ELF-1 (cell line): ENCODE measurements at places on chromosomes 3 and 15.

- peak; percentile 69 for DNase-seq
These were observed 885 bp downstream of the CDV3 start for GRCh38 chr3:133574260-133574881.

GRCh38 chr15:26531489-26531888, 241.4 kb downstream of the GABRB3 start:
- DNase-seq: peak; percentile 79

GRCh38 chr15:89441295-89441812, 55.0 kb downstream of the RHCG start:
- no peak for DNase-seq

DNA sequence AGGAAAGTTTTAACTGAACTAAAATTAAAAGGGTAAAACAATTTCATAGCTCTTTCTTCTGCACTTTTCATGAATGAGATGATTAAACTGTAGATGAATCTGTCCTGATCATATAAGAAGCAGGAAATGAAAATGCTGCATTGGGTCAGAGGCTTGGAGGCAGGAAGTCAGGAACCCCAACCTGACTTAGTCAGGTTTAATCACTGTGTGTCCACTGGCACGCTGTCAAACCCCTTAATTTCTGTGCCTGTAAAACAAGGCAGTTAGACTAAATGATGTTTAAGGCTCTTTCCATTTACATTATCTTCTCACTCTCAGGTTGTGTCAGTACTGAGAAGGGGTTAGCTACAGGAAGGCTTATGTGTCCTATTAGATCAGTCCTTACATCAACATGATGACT, 193.3 kb upstream of the TTC14 start:
- DNase-seq: no peak

- peak; percentile 77 for DNase-seq
These were observed 273.3 kb downstream of the NSUN3 start for GRCh38 chr3:94336046-94336753.

DNA sequence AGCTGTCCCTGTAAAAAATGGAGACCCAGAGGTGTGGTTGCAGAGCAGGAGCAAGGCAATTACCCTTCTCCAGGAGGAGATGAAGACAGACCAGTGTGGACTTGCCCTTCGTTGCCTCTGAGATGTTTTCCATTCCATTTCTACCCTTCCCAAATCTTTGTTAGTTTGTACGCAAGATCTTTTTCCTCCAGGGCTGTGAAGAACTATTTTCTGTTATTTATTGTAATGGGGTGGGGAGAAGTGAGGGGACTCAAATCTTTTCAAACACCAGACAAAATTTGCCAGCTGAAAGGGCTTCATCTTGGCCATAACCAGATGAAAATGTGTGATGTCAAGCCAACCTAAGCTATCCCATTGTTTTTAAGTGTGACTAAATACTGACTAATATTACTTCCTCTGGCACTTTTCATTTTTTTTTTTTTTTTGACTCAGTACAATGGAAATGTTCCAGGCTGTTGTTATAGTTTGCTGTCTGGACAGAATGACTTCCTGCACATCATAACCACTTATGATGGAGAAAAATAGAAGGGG, 271.3 kb upstream of the TPRG1 start:
- no peak for DNase-seq

DNA sequence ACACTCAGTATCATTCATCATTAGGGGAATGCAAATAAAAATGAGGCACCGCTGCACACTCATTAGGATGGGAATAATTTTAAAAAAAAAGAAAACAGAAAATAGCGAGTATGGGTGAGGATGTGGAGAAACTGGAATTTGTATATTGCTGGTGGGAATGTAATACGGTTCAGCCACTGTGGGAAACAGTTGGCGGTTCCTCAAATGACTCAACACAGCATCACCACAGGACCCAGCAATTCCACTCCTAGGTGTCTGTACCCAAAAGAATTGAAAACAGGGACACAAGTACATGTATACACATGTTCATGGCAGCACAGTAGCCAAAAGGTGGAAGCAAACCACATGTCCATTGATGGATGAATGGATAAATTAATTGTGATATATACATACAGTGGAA, 35.2 kb upstream of the RFTN1 start:
- DNase-seq: no peak

- no peak for DNase-seq
These were observed 82.0 kb upstream of the EPHB3 start for GRCh38 chr3:184479426-184480126.

GRCh38 chr15:74664028-74664616, 31.7 kb downstream of the EDC3 start:
- no peak for DNase-seq

DNA sequence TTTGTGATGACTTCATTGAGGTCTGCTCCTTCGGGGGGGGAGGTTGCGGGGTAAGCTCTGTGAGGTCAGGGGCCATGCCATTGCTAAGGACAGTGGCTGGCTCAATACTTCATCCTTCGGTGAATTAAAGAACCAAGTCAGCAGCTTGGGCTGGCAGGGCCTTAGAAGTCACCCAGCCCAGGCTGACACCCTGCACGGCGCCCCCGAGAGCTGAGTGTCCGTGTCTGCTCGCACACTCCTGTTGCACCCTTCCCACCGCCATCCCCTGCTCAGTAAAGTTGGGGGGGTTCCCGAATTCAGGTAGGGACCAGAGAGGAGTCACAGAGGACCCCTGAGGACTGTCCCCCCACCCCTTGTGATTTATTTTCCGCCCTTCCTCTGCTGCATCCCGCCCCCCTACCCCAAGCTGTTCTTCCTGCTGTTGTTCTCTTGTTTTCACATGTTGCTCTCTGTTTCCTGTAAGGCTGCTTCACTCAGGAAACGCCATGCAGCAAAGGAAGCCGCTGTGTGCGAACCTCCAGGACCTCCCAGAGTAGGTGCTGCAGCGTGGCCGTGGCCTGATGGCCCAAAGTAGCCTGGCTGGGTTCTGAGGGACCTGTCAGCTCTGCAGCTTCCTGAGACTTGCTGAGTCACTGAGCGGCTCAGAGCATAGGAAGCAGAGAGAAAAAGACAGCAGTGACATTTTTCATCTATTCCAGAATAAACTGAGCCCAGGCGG, 14.4 kb downstream of the EFCC1 start:
- DNase-seq: no peak

- DNase-seq: no peak
These were observed 68.2 kb downstream of the CD200R1L start for GRCh38 chr3:112778353-112778948.

GRCh38 chr15:71275098-71275497, 159.8 kb downstream of the THSD4 start:
- DNase-seq: peak; percentile 54

DNA sequence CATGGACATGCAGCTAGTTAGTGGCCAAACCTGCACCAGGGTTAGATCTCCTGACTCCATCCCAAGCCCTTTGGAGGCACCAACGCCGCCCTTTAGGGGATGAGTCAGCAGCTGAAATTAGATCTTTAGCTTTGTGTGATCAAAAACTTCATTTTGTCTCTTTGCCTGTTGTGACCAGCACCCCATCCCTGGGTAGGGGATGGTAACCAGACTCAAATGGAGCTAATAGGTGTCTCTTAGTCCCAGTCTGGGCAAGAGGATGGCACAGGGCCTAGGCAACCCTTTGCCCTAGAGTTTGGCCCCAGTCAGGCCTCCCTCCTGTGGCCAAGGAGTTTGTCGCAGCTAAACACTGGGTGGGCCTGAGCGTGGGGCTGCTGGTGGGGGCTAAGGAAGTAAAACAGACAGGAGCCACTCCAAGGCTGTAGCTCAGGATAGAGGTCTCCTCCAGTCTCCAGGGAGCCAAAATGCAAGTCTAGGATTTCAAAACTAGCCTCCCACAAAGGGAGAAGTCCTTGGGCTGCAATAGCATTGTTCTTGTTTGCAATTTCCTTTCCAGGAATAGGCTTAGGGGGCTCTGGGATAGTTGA, 105.1 kb downstream of the CPN2 start:
- no peak for DNase-seq

GRCh38 chr15:81534124-81534523, 160.1 kb upstream of the TMC3 start:
- DNase-seq: no peak

DNA sequence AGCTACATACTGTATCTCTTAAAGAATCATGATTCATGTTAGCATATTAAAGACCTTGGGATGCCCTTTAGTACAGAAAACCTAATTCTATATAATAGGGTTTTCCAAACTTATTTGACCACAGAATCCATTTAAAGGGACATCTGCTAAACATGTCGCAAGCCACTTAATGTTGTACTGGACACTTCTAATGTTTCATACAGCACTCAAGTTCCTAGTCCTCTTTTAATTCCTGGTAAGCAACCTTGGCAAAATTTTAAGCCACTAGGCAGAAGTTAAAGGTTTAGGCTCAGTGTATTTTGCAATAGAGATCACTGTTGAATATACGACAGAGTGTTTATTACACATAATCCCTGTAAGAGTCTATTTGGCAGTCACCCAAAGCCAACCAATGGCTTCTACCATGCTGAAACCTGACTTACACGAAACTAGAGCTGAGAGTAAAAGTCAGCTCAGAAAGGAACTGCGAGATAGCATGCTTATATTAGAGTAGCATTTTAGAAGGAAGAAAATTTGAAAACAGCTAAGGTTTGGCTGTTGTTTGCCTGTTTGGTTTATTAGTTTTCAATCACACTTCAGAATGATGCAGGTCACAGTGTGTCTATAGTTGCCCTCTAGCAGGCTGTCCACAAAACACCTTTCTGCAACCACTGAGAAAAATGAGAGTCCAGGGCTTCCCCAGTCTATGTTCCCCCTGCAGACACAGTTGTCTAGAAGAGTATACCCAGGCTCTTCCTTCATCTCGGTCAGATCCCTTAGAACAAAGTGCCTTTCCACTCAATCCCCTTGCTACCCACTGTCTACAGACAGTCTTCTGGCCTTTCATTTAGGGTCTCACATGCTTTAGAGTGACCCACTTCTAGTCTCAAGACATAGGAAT, 104.4 kb downstream of the FMN1 start:
- DNase-seq: no peak

DNA sequence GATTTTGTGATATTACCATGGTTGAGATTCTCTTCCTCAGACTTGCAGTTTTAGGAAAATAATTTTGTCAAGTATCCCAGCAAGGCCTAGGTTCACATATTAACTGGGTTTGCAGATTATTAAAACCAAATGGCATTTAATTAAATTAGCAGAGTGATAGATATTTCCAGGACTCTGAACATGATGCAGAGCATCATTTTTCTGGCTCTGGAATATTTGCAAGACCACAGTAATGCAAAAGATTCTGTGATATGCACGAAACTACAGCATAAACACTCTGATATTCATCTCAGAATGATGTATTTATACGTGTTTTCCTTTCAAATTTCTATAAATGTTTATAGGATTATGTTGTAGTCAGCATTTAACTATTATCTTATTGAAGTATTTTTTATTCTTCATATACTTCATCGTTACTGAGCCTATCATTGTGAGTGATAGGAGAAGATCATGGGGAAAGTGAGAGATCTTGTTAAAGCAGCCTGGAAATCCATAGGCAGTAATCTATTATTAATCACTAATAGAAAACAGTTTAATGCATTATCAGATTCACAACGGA, 1245.6 kb downstream of the OTOL1 start:
- no peak for DNase-seq

DNA sequence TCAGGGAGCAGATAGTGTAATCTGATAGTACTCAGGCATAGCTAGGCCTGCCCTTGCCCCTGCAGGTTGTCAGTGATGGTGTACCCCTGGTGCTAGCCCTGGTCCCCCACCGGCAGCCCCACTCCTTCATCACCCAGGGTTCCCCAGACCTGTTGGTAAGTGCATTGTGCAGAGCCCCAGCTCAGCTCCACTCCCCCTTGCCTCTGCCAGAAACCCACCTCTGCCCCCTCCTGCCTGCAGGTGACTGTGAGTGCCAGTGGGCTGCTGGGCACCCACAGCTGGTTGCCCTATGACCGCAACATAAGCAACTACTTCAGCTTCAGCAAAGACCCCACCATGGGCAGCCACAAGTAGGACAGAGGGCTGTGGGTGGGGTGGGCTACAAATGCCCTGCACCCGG, 27.5 kb downstream of the NBEAL2 start:
- DNase-seq: no peak

DNA sequence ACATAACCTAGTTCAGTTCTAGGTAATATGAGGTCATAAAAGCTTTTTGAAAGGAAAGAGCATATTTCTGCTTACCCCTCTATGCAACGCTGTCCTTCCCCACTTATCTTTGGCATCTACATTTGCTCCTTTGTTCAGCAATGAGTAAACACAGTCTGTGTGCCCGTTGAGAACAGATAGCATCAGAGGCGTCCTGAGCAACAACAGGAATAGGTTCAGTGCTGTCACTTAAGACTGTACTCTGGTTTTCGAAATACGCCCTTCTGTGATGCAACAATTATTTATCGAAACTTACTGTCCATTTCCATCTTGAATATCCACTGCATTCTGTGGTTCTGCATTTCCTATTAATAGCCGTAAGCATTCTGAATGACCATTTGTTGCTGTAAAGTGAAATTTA, 84.4 kb downstream of the BTD start:
- DNase-seq: peak; percentile 7

DNA sequence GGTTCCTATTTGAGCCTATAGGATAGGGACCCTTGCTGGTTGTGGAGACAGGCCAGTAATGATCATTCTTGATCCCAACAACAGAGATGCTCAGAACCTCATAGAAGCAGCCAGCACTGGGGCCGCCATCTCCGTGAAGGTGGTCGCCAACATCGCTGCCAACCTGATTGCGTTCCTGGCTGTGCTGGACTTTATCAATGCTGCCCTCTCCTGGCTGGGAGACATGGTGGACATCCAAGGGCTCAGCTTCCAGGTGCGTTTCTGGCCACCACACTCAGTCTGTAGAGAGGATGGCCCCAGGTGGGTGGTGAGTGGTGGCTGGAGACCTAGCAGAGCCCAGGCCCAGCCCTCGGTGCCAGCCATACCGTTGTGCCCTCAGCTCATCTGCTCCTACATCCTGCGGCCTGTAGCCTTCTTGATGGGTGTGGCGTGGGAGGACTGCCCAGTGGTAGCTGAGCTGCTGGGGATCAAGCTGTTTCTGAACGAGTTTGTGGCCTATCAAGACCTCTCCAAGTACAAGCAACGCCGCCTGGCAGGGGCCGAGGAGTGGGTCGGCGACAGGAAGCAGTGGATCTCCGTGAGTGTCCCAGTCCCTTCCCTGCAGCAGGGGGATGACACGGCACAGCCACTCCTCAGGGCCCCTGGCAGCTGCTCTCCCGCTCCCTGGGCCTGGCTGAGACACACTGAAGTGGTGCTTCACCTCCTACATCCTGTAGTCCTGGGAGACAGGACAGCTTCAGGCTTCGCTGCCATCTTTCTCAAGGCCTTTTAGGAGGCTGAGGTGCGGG, 46.5 kb upstream of the PDE8A start:
- peak; percentile 47 for DNase-seq
